ENCODE measurements at places on chromosomes 4 and X.

DNA sequence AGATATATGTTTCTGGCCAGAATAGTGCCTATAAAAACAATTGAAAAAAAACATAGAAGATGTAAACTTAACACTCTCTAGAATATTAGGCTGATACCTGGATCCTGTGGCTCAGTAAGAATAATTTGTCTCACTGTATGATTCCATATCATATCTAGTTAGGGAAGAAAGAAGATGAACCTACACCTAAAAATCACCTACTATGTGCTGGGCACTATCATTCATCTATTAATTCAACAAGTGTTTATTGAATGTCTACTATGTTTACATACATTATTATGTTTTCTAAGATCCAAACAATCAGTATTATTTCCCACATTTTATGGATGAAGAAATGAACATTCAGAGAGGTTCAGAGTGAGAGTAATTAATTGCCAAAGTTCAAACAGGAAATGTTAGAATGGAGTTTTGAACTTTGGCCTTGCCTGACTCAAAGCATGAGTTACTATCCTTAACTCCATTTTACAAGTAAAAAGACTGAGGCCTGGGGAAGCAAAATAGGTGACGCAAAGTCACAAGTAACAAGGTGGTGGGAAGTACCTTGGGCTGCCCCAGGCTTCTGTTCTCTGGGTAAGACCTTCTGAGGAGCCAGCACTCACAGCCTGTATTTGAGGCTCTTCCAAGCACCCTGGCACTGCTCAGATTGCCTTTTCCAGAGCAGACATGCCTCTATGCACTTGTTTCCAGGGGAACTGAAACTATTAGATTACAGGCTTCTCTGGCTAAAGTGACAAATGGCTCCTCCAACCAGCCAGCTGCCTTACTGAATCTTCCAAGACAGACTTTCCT is 111.1 kb upstream of the ACSL4 start:
- no peak for DNase-seq

DNA sequence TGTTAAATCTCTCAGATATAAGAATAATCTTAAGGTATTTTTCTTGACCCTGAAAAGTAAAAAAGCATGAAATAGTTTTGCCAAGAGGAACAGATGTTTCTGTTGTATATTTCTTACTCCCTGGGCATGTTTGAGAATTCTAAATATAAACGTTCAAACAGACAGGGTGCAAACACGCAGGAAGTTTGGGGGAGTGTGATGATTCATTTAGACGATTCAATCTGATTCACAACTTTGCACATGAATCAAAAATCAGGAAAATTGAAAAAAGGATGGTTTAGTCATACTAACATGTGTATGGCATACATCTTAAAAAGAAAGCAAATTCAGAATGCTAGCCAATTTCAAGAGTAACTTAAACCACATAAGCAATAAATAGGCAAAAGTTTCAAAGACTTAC is 340.3 kb upstream of the GRID2 start:
- no peak for DNase-seq

- no peak for DNase-seq
Observed at GRCh38 chrX:143634309-143634662, 1.6 kb downstream of the SLITRK4 start.

- DNase-seq, result no peak
Observed at GRCh38 chr4:128698386-128698785, 111.1 kb upstream of the JADE1 start.

DNA sequence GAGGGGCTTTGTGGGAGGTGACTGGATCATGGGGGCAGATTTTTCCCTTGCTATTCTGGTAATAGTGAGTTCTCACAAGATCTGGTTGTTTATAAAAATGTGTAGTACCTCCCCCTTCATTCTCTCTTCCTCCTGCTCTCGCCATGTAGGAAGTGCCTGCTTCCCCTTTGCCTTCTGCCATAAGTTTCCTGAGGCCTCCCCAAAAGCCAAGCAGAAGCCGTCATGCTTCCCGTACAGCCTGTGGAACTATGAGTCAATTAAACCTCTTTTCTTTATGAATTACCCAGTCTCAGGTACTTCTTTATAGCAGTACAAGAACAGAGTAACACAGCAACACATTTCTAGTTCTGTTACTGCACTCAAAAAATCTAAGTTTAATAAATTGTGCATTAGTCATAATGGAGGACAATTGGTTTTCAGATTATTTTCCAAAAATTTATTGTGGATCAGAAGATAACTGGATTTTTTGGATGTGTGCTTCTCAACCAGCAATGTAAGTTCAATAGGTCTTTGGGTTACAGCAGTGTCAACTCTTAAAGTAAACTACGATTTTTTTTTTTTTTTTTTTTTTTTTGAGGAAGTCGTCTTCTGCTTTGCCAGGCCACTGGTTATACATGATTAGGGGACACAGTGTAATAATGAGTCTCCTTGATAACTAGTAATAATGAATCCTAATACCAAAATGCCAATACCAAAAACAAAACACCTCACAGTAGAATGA is 69.9 kb downstream of the CHIC2 start:
- DNase-seq, result no peak

DNA sequence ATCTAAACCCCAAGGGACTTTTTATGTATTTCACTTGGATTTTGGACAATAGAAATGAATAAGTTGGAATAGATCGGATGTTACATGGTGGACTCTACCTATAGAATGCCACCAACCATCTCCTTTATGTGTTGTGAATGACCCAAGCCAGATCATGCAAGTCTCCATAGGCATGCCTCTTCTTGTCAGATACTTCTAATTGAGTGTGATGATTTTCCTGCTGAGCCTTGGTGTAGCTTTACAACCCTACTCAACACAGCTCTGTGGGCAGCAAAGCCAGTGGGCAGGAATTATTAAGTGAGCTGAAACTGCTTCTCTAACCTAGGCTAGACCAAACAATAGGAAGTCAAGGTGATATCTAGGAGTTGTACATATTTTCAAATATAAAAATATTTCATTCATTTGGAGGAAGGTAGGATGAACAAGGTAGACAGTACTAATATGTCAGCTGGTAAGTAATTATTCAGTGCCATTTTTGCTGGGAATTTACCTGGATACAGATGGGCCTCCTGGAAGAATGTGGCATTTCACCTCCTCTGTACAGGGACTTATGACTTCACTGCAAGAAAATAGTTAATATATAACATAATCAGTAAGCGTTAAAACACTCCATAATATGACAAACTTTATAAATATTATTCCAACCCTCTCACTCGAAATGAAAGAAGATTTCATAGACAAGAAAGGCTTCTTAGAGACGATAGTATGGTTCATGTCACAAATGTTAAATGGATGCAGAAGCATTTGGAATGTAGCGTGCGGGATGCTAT is 298.0 kb upstream of the FAT1 start:
- DNase-seq, result no peak
